Memory B cell (primary cell): ENCODE measurements at places on chromosomes 5 and 9.

DNA sequence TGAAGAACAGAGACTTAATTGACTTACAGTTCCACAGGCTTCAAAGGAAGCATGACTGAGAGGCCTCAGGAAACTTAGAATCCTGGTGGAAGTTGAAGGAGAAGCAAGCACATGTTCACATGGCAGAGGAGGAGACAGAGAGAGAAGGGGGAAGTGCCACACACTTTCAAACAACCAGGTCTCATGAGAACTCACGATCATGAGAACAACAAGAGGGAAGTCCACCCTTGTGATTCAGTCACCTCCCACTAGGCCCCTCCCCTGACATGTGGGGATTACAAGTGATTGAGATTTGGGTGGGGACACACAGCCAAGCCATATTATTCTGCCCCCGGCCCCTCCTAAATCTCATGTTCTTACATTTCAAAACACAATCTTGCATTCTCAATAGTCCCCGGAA, 19.5 kb downstream of the NR3C1 start:
- no peak for DNase-seq

DNA sequence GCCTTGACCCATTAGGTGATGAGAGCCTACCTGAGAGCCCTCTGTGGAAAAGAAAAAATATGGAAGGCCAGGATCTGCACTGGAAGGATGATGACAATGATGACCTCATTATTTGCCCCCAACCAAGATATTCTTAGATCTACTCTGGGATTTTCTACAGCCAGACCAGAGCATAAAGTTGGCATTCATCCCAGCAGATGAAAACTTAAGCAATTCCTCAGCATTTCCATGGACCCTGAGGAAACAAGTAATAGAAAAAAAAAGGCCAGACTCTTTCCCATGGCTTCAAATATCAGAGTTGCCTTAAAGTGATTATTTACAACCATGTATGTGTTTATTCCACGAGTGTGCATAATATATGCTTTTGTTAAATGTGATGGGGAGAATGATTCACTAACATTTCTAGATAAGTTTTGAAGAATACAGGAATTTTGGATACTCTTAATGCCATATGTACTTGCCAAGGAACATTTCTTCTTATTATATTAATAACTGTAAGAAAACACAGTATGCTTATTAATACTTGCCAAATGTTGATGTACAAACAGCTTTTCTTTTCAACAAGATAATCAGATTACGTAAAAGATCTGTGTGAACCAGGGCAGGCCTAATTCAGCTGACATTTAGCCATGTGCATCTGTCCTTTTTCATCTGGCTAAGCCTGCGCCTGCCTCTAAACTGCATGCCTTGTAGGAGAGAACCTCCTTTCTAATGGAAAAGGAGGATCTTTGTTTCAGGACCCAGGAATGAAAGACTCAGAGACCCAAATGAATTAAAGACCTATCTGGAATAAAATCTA, 94.8 kb downstream of the ARRDC3 start:
- DNase-seq: no peak

DNA sequence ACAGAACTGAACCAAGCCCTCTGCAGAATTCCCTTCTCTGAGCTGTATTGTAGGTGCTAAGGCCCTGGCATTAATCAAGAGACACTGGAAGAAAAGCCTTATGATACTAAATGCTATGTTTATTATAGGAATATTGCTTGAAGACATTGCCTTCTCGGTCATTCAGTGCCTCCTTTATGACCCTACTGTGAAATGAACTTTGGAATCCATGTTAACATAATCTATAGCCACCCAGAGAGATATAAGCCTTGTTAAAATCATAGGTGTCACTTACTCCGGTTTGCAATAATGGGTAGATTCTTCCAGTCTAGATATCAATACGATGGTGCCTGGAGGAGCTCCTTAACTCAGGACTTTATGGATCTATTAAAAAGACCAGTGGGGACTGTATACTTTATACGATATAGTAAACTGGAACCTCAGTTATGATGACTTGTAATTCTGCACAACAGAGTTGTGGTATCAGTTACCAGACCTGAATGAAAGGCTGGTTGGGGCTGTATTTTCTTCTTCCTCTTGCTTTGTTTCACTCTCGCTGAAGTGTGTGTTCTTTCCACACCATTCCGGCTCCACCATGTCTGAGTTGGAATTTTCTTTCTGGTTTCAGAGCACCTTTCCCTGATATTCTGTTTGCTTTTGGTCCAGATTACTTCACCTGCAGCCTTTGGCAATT, 154.5 kb downstream of the DROSHA start:
- no peak for DNase-seq

- no peak for DNase-seq
These were observed 5.5 kb upstream of the CEP120 start for GRCh38 chr5:123428521-123429220.
